ENCODE measurements at places on chromosomes 7 and 10.

DNA sequence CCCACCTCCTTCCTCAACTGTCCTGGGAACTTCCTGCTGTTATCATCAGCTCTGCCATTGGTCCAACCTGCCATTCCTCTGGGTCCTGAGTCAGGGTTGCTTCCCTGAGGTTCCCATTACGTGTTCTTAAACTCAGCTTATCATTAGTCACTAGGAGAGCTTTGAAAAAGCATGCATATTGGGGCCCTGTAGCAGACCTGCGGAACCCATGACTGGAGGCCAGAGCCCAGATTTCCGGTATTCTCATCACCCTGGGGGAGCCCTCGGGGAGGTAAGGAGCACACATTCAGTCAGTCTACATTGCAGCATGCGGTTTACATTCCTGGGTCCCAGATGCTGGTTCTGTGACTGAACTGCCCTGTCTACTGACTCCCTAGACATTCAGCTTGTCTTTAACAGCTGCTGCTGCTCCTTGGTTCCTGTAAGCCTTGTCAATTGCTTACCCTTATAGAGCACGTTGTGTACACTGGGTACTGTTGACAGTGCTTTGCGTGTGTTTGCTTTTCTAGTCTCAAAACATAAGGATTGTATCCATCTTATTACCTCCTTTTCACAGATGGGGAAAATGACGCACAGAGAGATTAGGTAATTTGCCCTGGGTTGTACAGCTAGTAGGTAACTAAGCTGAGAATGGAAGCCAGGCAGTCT is 12.8 kb downstream of the CDHR3 start:
- no peak for DNase-seq

- DNase-seq = no peak
Measured at GRCh38 chr7:26987338-26987737, 108.5 kb downstream of the HOXA1 start.

DNA sequence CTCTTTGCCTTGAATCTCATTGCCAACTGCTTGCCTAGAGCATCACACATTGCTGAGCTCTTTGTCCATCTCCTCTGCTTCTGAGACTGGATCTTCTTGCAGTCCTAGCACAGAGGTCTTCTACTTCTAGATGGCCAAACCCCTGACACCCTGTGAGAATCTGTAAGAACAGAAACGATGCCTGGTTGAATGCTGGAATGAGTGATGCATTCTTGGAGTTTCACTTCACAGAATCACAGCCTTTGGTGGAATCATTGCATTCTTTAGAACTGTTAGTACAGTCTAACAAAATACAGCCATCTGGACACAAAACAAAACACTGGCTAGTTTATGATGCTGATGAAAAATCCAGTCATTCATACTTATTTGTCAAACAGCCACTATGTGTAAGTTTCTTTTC is 141.7 kb upstream of the ITGB1 start:
- DNase-seq = no peak

- DNase-seq = no peak
Measured at GRCh38 chr7:111394891-111395290, 167.4 kb downstream of the IMMP2L start.

DNA sequence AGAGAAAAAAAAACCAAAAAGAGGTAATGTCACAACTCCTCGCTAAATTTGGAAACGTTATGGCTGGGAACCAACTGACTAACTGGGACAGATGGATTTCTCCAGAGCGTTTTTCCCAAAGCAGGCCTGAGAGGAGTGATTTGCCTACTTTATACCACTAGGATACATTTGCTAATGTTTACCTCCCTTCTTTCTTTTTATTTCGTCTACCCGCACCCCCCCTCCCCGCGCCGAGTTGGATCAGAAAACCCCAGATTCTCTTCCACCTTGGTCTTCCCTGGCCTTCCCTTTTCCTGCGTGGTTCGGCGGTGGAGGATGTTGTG is 7.2 kb downstream of the CPA2 start:
- no peak for DNase-seq

- DNase-seq = no peak
Measured at GRCh38 chr7:16984375-16984774, 102.6 kb upstream of the AGR3 start.
